ENCODE measurements at places on chromosomes 2 and 18.
A peak's percentile ranks its signal among the peaks of the same experiment; 100 is the strongest.

- no peak for DNase-seq
Measured at GRCh38 chr2:147364597-147364996, 480.2 kb upstream of the ACVR2A start.

DNA sequence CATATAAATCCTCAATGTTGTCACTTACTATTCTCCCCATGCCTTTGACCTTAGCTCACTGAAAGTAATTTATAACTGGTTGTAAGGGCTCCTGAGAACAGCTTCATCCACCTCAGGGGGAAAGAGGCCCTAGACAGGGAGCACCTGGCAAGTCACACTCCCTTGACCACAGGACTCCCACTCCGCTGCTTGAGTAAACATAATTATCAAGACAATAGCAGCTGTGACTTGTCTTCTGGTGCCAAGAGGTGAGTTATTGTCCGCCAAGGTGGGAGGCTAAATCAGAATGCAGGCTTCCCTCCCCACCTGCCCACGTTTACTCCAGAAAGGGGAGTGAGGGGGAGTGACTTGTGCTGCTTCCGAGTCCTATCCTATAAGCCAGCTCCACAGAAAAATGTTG is 230.6 kb upstream of the LRATD1 start:
- no peak for DNase-seq

- DNase-seq, result no peak
Measured at GRCh38 chr2:8965216-8965969, 38.1 kb downstream of the MBOAT2 start.

DNA sequence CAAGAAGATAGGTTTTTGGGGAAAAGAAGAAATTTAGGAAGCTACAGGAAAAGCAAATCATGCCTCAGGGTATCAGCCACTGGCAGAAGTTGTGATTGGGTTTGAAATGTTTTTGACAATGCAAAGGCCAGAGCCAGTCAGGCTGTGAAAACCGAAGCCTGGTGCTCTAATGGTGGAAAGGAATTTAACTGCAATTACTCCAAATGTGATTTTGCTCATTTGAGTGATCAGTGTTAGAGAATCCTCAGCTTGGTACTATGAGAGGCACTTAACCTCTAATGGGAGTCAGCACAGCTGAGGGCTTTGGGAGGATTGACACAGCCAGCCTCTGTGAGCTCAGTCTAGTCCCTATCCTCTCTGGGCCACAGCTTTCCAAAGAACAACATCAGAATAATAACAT is 176.5 kb downstream of the LRRTM1 start:
- DNase-seq, result no peak

DNA sequence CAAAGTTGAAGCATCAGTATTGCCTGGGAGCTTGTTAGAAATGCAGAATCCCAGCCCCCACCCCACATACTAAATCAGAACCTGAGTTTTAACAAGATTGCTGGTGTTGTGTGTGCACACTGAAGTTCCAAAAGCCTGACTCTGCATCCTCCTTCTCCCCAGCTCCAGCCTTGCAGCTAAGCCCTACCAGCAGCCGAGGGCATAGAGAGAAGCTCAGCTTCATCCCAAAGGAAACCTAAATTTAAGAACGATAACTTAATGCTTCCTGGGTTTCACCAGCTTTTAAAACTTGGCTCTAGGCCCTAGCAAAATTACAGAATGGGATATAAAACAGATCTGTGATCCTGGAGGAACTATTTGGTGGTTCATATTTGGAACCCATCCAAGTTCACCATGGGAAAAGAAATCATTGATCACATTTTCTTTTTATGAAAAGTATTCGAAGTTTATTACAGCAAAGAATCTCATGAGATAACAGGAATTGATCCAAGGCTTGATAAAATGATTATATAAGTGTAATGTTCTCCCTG is 11.1 kb downstream of the SMYD1 start:
- no peak for DNase-seq

DNA sequence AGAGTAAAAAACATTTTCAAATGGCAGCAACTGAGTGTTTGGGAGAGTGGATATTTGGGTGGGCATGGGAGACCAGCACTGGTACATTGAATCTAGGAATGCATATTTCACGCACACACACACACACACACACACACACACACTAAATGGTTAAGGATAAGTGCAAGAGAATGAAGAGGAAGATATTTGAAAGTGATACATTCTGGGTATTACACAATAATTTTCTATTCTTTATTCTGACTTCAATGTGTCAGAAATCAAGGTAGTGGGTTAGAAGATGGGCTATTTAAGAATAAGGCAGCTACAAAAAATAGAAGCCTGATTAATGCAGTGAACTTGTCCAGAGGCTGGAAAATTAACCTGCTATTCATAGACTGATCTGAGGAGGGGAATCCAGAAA is 577.0 kb downstream of the TMEM182 start:
- no peak for DNase-seq

DNA sequence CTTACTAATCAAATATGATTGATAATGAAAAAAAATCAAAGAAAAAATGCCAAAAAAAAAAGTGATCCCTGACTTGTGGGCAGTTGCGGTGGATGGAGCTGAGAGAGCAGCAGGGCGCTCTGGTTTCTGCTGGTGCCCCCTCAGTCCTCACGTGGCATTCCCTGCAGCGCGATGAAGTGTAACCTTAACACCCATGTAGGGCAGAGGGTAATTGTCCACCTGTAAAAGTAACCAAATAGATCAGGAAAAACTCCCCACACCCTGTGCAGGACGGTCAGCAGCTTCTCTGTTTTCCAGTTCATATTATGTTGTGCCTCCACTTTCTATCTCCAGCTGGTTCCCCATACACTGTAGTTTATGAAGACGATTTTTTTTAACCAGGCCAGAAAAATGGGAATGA is 25.0 kb downstream of the COA5 start:
- DNase-seq, result no peak

GRCh38 chr2:46009772-46010171 is 287.4 kb upstream of the EPAS1 start:
- DNase-seq, result no peak

- DNase-seq, result peak; percentile 88
Measured at GRCh38 chr2:176454893-176455815, 185.9 kb downstream of the MTX2 start.

DNA sequence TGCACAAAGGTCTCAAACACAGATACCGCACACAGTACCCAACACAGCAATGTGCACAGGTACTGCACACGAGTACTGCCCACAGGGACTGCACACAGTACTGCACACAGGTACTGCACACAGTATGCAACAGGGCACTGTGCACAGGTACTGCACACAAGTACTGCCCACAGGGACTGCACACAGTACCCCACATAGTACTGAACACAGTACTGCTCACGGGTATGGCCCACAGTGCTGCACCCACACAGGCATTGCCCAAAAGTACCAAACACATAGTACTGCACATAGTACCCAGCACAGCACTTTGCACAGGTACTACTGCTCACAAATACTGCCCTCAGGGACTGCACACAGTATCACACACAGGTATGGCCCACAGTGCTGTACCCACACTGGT is 73.1 kb downstream of the ZNF236 start:
- no peak for DNase-seq

DNA sequence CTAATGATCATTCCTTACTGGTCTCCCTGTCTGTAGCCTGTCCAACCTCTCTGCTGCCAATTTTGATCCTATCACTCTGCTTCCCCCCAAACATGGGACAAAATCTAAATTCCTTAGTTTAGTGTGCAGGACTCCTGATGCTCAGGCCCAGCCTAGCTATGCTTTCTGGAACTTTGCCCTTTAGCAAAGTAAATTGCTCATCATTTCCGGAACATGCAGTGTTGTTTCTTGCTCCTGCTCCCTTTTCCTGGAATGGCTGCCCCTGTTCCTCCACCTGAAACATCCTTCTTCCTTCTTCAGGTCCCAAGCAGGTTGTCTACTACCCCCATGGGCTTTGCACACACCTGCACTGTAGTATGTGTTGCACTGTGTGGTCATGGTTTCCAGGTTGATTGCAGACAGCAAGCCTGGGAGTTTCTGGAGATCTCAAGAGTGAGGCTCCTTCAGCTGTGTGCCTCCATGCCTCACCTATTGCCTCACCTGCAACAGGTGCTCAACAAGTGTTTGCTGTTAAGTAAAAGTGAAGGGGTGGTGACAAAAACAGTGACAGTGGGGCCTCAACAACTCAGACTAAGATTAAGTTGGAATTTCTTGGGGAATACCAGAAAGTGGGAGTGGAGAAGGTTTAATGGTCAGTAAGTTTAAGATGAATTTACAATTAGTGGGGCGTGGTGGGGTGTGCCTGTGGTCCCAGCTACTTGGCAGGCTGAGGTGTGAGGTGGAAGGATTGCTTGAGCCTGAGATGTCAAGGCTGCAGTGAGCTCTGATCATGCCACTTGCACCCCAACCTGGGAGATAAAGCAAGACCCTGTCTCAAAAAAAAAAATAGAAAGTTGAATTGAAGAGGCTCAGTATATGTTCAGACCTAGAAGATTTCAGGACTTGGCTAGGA is 120.0 kb downstream of the DNAH6 start:
- no peak for DNase-seq

- peak; percentile 61 for DNase-seq
Measured at GRCh38 chr2:203804070-203804469, 63.5 kb upstream of the CTLA4 start.

DNA sequence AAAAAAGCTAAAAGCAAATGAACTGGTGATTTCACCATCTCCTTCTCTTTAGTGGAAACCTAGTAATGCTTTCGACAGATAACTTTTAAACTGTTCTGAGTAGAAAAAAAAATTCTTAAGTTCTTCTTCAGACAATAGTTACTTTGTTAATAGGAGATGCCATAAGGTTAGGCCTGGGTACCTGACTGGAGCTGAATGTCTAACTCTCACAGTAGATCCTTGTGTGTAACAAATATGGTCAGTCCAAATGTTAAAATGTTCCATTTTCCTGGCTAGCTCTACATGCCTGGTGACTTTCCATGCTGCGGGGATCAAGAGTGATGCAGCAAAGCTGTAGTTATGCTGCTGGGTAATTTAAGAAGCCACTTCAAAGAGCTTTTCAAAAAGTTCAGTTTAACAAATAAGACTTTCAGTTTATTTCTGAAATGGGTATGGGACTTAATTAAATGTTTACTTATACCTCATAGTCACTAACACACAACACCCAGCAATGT is 264.0 kb upstream of the SESTD1 start:
- DNase-seq, result no peak

GRCh38 chr2:106030287-106031268 is 163.5 kb downstream of the UXS1 start:
- peak; percentile 59 for DNase-seq

- DNase-seq, result no peak
Measured at GRCh38 chr2:71550801-71551630, 97.7 kb downstream of the DYSF start.

DNA sequence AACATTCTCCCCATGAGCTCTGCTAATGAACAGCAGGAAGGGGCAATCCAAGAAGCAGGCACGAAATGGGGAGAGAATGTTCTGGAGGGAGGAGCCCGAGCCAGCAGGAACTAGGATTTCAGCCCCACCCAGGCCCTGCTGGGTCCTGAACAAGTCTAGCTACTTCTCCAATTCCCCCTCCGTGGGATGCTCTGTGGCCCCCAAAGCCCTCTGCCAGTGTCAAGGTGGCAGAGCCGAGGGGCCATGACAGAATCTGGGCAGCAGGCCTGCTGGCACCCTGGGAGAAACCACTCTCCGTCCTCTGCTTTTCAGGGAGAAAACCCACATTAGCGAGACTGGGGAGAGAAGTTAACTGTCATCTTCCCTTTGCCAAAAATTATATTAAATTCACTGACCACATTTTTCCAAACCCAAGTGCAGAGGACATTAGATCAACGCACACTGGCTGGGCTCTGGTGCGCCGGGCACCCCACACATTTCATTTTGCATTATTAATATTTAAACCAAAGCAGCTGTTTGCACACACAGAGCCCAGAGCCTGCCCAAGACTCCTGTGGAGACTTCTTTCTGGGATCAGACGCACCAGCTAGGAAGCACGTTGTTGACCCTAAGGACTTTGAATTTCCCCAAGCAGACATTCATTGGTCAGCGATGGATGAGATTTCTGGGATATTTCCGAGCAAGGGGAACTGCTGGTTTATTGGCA is 80.2 kb upstream of the PKDCC start:
- no peak for DNase-seq

- no peak for DNase-seq
Measured at GRCh38 chr2:211512806-211513205, 956.4 kb downstream of the CPS1 start.

- DNase-seq, result no peak
Measured at GRCh38 chr2:19540739-19541525, 182.5 kb upstream of the OSR1 start.

DNA sequence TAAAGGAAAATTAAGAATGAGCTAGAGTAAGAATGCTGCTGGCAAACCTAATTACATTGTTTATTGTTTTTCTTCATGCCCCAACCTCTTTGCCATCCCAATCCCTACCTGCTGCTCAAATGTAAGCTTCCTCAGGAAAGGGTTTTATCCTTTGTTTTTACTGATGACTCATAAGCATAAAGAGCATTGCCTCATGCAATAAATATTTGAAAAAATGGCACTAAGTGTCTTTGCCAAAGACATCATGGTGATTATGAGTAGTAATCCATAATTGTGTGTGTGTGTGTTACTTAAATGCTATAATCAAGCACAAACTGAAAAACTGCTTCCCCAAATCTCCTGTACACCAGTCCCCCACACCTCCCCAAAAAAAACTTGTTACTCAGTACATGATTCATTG is 53.4 kb downstream of the DNER start:
- DNase-seq, result no peak

DNA sequence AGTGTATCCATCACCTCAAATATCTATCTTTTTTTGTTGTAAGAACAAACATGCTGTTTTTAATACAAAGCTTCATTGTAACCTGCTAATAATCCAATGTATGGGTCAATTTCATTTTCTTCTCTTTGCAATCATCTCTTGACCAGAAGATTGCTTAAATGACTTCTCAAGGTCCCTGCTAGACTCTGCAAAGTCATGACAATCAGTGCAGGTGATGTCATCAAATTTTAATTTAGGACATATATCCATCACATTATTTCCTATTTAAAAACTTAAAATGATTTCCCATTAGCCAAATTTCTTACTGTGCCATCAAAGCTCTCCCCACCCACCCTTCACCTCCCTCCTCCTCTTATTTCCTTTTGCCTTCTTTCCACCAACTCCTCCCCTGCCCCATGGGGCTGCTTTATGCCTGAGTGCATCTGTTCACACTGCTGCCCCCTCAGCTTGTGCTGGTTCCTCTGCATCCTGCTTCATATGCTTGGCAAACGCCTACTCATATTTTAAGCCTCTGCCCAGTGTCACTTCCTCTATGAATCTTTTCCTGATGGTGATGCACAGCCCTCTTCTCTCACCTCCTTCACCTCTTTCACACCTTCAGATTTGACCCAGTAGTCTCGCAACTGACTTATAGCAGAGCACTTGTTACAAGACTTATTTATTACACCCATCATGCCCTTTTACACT is 20.3 kb downstream of the PLEK start:
- peak; percentile 41 for DNase-seq
